Cerebellar nuclear complex (tissue), 1 donor: ENCODE measurements at places on chromosomes 6 and 20.
A peak's percentile ranks its signal among the peaks of the same experiment; 100 is the strongest.

DNA sequence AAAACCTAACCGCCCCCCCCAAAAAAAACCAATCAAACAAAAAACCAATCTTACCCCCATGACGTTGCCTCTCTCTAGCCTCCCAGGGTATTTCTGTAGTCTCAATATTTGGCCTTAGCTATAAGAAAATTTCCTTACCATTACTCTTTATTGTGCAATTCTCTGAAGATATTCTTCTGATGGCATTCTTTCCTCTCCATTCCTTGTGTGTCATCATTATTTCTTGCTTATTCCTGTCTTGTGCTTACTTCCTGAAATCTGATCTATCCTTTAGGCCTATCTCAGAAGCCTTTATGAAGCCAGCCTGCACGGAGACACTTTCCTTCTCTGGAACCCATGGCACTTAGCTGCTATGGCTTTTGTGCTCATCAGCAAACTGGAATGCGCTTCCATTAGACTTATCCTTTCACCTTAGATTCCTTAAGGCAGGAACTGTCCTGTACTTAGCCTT lies 65.9 kb upstream of the DDR1 start:
- DNase-seq, result no peak

DNA sequence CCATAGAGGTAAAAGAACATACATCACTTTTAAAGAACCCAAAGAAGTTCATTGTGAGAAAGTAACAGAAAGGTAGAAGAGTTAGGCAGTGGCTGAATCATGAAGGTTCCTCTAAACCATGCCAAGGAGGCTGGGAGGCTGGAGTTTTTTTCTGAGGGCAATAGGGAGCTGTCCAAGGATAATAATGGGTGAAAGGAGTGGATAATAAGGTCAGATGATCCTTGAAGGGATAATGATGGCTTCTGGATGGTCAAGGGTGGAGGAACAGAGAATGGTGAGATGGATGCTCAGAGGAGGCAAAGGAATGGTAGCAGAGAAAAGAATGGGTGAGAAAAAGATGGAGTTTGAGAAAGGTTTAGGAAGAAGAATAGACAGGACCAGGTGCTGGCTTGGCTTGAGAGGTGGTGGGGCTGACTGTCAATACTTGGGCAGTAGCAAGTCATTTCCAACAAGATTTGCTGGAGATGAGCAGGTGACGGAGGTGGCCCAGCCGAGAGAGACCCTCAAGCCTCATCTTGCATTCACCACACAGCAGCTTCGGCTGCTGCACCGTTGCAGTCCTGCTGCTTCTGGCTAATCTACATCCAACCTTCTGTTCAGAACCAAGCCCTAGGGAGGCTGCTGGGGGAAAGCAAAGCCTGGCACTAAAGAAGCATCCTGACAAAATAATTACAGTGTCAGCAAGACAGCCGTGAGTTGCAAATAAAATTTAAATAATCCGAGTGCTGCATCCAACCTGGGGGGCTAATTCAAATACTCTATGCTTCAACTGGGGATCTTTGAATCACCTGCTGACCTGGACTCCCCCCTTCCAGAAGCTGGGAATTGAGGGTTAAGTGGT lies 131.2 kb upstream of the KCNG1 start:
- peak; percentile 84 for DNase-seq

GRCh38 chr20:10550204-10551118 lies 115.4 kb downstream of the SLX4IP start:
- no peak for DNase-seq

DNA sequence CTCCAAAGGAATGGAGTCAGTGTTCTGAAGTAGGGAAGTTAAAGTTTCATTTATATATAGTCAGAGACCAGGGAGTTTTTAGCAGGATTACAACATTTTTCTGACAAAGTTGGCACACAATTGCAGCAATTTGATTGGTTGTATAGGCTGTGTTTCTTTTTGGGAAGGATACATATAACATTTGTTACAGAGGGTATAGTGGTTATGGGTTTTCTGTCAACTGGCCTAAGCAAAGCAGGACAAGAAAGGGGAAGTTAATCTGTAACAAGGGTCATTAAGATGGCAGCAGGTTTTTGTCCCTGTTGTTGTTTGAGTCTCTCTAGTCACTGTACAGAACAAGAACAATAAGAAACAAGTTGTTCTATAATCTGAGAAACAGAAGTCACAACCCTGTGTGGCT lies 41.4 kb downstream of the TPD52L1 start:
- no peak for DNase-seq

DNA sequence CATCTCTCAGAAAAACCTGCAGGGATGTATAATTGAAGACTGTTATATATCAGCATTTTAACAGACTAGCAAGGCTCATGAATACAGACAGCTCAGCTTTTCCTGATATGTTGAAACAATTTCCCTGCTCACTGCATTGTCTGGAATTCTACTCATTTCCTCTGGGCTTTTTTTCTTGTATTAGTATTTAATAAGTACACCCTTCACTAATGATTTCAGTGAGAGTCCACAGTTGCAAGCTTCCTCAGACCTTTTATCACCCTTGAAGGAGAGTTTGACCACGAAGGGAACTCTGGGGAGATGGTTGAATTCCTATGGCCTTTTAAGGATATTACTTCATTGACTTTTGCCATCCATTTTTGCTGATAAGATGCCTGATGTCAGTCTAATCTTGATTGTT lies 248.7 kb downstream of the ADGB start:
- no peak for DNase-seq

DNA sequence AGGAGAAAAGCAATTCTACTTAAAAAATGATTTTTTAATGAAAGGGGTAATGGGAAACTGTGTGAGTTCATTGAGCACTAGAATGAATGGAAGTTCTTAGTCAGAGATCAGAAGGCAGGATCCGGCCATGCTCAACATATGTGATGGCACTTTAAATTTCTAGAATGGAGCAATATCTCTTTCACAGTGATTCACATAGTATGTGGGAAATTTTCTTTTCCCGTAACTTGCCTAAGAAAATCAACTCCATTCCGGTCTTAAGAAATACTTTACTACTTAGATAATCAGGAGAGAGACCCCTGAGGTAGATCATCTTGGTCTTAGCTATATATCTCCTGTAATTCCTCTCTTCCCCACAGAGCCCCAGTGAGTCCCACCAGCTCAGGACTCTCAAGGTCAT lies 131.8 kb downstream of the SCML4 start:
- no peak for DNase-seq

- DNase-seq, result no peak
Observed at GRCh38 chr20:32832664-32833063, 12.9 kb downstream of the MAPRE1 start.

- DNase-seq, result no peak
Observed at GRCh38 chr6:44593539-44593944, 206.0 kb downstream of the CDC5L start.

GRCh38 chr6:156425359-156426020 lies 351.7 kb upstream of the ARID1B start:
- no peak for DNase-seq

GRCh38 chr6:133817460-133818047 lies 71.4 kb upstream of the TCF21 start:
- DNase-seq, result no peak

DNA sequence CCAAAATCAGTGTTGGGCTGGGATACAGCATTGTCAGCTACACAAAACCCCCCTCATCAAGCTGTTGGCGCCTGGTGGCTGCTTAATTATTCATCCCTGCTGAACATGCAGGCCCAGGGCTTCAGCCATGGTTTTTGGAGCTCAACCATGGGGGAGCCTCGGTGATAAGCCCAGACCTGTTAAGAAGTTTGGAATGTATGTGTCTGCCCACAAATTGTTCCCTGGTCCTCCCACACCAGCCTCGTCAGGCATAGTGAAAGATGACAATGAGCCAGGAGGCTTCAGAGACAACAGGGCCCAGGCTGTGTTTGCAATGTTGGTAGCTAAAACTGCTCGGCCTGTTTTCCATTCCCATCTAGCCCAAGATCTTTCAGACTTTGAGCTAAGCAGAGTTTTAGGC lies 34.8 kb upstream of the SIRPA start:
- no peak for DNase-seq
